ENCODE measurements at places on chromosomes 11 and 22. TPM values are rescaled to one million over a fixed set of nuclear protein-coding genes. Genes with fewer than 3 reads are reported as not detected.

Gene RAG2
- not detected for total RNA-seq

Gene PARVG
- total RNA-seq, result 58.5 TPM

Gene MRGPRX3
- total RNA-seq, result not detected

Gene LRRC74B
- not detected for total RNA-seq

Gene ZNF215
- 0.57 TPM for total RNA-seq

Gene TMX2
- 57.2 TPM for total RNA-seq

Gene UPB1
- 0.31 TPM for total RNA-seq

Gene TRIM51
- not detected for total RNA-seq

Gene FAM180B
- not detected for total RNA-seq

Gene ARAP1
- total RNA-seq, result 77.4 TPM

Gene NCF4
- total RNA-seq, result 9.3 TPM

Gene CALCB
- total RNA-seq, result 2.5 TPM

GRCh38 chr22:49152127-49152938, 675.3 kb downstream of the BRD1 start:
- no peak overlapping the region for H3K4me3 ChIP-seq
- no peak for DNase-seq
- no peak overlapping the region for H3K27ac ChIP-seq
- H3K36me3 ChIP-seq, result no peaks in the 10 kb centered on the region
- no peaks in the 10 kb centered on the region for H3K4me1 ChIP-seq
- H3K27me3 ChIP-seq, result peaks cover 5% of the 10 kb centered on the region

- peaks cover 32% of the 10 kb centered on the region for H3K36me3 ChIP-seq
- H3K4me3 ChIP-seq, result no peak overlapping the region
- H3K27me3 ChIP-seq, result no peaks in the 10 kb centered on the region
- no peak overlapping the region for H3K27ac ChIP-seq
- no peaks in the 10 kb centered on the region for H3K4me1 ChIP-seq
- DNase-seq, result no peak
Measured at GRCh38 chr22:46356496-46357480, 21.3 kb downstream of the TRMU start.

DNA sequence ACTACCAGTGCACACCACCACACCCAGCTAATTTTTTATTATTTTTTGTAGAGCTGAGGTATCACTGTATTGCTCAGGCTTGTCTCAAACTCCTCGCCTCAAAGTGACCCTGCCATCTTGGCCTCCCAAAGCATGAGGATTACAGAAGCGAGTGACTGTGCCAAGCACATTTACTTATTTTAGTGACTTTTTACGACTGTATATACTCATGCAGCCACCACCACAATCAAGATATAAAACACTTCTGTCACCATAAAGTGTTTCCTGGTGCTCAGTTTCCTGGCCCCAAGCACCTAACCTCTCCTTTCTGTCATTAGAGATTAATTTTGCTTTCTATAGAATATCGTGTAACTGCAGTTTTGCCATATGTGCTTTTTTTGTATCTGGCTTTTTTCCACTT, 25.9 kb downstream of the ELP4 start:
- H3K27me3 ChIP-seq, result no peaks in the 10 kb centered on the region
- no peaks in the 10 kb centered on the region for H3K4me1 ChIP-seq
- DNase-seq, result no peak
- no peak overlapping the region for H3K4me3 ChIP-seq
- H3K27ac ChIP-seq, result no peak overlapping the region
- peaks cover 15% of the 10 kb centered on the region for H3K36me3 ChIP-seq

- no peak for DNase-seq
- H3K36me3 ChIP-seq, result no peaks in the 10 kb centered on the region
- H3K4me3 ChIP-seq, result peak overlapping the region; percentile 69
- no peak overlapping the region for H3K27ac ChIP-seq
- peaks cover 31% of the 10 kb centered on the region for H3K27me3 ChIP-seq
Measured at GRCh38 chr22:37801946-37802309, 5.8 kb upstream of the GCAT start.

DNA sequence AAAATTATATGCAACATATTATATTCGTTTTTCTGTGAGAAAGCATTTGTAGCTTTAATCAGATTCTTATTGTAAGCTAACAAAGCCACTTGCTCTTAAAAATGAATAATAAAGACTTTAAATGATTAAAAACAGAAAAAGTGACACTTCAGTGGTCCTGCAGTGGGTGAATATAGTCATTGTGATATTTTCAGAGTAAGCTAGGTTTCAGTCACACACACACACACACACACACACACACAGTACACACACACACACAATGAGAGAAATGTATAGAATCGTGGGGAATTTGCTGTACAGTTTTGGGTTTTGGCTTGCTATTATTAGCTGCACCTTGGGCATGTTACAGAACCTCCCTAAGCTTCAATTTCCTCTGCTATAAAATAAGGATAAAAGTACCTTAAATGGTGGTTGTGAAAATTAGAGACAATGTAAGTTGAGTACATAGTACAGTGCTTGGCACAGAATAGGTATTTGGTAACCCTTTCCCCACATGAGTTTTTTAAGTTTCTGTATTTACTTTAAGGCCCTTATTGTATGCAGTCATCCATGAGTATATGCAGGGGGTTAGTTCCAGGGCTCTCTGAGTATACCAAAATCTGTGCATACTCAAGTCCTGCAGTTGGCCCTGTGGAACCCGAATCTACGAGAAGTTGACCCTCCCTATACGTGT, 39.8 kb downstream of the CSTPP1 start:
- H3K4me1 ChIP-seq, result peaks cover 8% of the 10 kb centered on the region
- H3K36me3 ChIP-seq, result no peaks in the 10 kb centered on the region
- H3K27ac ChIP-seq, result no peak overlapping the region
- no peak for DNase-seq
- no peak overlapping the region for H3K4me3 ChIP-seq

GRCh38 chr22:25161017-25161915, 38.4 kb upstream of the CRYBB3 start:
- DNase-seq, result no peak
- H3K4me3 ChIP-seq, result no peak overlapping the region
- H3K4me1 ChIP-seq, result no peaks in the 10 kb centered on the region
- no peak overlapping the region for H3K27ac ChIP-seq
- H3K36me3 ChIP-seq, result no peaks in the 10 kb centered on the region

DNA sequence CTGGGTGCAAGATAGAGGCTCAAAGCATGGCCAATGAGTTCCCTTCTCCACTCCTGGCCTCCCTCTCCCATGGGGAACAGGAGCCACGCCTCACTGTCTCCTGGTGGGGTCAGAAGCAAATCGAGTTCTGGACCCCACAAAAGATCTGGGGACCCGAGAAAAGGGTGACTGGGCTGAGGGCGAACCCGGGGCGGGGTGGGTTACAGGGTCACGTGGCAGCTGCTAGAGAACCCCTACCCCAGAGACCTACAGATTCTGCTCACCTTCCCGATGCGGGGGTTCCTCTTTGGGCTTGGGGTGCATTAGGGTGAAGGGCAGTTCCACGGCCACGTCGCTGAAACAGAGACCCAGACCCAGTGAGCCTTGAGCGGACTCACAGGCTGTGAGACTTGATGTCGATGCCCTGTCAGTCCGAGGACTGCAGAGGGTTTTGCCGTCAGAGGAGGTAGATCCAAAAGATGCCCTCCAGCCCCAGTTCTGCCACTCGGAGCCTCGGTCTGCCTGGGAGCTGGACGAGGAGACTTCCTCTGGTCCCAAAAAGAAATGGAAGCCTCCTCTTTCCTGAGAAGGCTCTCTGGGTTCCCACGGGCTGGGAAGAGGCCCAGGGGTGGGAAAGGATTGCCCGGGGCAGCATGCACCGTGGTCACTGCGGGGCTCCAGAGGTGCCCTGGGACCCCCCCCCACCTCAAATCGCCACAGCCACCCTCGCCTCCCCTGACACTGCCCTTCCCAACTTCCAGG, 28.2 kb downstream of the TPBGL start:
- no peak overlapping the region for H3K4me3 ChIP-seq
- no peaks in the 10 kb centered on the region for H3K27me3 ChIP-seq
- no peak for DNase-seq
- H3K36me3 ChIP-seq, result peaks cover 2% of the 10 kb centered on the region
- peaks cover 30% of the 10 kb centered on the region for H3K4me1 ChIP-seq

DNA sequence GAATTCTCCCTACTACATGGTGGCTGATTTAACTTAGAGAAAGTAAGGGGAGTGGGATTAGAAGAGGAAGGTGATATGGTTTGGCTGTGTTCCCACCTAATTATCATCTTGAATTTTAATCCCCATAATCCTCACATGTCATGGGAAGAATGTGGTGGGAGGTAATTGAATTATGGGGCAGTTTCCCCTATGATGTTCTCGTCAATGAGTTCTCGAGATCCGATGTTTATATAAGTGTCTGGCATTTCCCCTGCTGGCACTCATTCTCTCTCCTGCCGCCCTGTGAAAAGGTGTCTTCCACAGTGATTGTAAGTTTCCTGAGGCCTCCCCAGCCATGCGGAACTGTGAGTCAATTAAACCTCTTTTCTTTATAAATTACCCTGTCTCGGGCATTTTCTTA, 169.3 kb downstream of the CASP12 start:
- no peaks in the 10 kb centered on the region for H3K36me3 ChIP-seq
- no peak overlapping the region for H3K4me3 ChIP-seq
- no peak for DNase-seq
- H3K27me3 ChIP-seq, result no peaks in the 10 kb centered on the region

- peaks cover 3% of the 10 kb centered on the region for H3K36me3 ChIP-seq
- no peak overlapping the region for H3K4me3 ChIP-seq
- peaks cover 12% of the 10 kb centered on the region for H3K4me1 ChIP-seq
- DNase-seq, result no peak
Measured at GRCh38 chr22:29956680-29957079, 73.7 kb downstream of the MTMR3 start.

GRCh38 chr11:11227296-11228085, 125.6 kb downstream of the CSNK2A3 start:
- H3K4me3 ChIP-seq, result no peak overlapping the region
- H3K36me3 ChIP-seq, result no peaks in the 10 kb centered on the region
- H3K27me3 ChIP-seq, result peaks cover 3% of the 10 kb centered on the region

GRCh38 chr11:22808571-22809197, 20.9 kb downstream of the SVIP start:
- no peak overlapping the region for H3K27ac ChIP-seq
- no peak overlapping the region for H3K4me3 ChIP-seq
- no peak for DNase-seq
- no peaks in the 10 kb centered on the region for H3K36me3 ChIP-seq
- H3K4me1 ChIP-seq, result no peaks in the 10 kb centered on the region

GRCh38 chr11:45457649-45458048, 171.5 kb upstream of the SYT13 start:
- H3K27ac ChIP-seq, result no peak overlapping the region
- H3K4me3 ChIP-seq, result no peak overlapping the region
- peaks cover 7% of the 10 kb centered on the region for H3K27me3 ChIP-seq
- H3K36me3 ChIP-seq, result no peaks in the 10 kb centered on the region
- DNase-seq, result no peak
- no peaks in the 10 kb centered on the region for H3K4me1 ChIP-seq

- H3K27me3 ChIP-seq, result peaks cover 29% of the 10 kb centered on the region
- no peaks in the 10 kb centered on the region for H3K36me3 ChIP-seq
- no peak overlapping the region for H3K27ac ChIP-seq
Measured at GRCh38 chr22:29317827-29318454, 2.4 kb upstream of the RASL10A start.

DNA sequence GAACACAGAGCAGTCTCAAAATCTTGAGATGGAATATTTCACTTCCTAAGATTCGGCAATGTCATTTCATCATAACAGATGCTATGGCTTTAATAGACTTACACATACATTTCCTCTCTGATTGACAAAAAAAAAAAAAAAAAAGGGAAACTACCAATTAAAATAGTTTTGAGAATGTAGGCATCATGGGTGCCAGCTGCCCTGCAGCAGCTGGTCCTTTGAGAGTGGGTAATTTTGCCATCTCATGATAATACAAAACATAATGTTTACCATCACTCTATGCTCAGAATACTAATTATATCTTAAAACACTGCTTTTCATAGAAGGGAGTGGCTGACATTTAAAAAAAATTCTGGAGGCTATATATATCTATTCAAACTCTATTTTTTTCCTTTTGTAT, 775.6 kb upstream of the CCDC90B start:
- H3K27me3 ChIP-seq, result no peaks in the 10 kb centered on the region
- H3K36me3 ChIP-seq, result no peaks in the 10 kb centered on the region
- no peak overlapping the region for H3K27ac ChIP-seq
- no peak overlapping the region for H3K4me3 ChIP-seq

- no peak within 1 kb of the TSS for H3K27ac ChIP-seq
- H3K4me3 ChIP-seq, result no peak within 1 kb of the TSS
- H3K27me3 ChIP-seq, result peaks cover 9% of the 10 kb centered on the region
- DNase-seq, result peak; percentile 25
- H3K36me3 ChIP-seq, result no peaks in the 10 kb centered on the region
- H3K4me1 ChIP-seq, result no peaks in the 10 kb centered on the region
Measured at GRCh38 chr11:26331911-26332571, at the start of gene ANO3. ANO3 (plus strand) TSS chr11:26332130; CDS start chr11:26332276, 146 bp downstream.

- H3K27ac ChIP-seq, result no peak overlapping the region
- no peak for DNase-seq
Measured at GRCh38 chr22:27252282-27253049, 549.1 kb downstream of the MN1 start.

DNA sequence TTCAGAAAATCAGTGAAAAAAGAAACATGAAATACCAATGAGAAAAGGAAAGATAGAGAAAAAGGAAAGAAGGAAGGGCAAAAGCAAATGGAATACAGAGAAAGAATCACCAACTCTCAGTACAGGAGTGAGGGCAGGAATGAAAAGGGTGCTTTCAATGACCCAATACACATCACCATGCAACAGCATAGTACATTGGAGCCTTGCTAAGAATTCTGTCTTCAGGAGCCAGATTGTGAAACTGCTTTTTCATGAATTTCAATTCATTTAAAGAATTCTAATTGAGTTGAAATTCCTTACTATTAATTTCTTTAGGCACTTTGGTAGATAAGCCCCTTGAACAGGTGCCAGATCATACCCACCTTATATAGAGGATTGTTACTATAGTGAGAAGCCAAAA, 34.9 kb downstream of the BLID start:
- no peaks in the 10 kb centered on the region for H3K27me3 ChIP-seq
- H3K4me3 ChIP-seq, result no peak overlapping the region
- no peak for DNase-seq
- H3K4me1 ChIP-seq, result no peaks in the 10 kb centered on the region
- no peaks in the 10 kb centered on the region for H3K36me3 ChIP-seq
- no peak overlapping the region for H3K27ac ChIP-seq

DNA sequence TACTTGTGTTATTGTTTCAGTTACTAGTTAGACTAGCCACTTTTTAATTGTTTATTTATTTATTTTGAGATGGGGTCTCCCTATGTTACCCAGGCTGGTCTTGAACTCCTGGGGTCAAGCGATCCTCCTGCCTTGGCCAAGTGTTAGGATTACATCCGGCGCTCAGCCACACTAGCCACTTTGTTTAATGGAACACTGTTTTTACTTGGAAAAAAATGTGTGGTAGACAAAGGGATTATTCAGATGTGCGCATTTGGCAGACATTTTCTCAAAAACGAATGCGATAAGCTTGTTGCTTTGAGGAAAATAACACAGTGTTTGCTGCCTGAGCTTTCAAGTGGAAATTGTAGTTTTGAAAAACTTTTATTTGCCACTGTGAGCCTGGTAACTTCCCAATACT, 51.0 kb downstream of the CTNND1 start:
- H3K27ac ChIP-seq, result no peak overlapping the region
- H3K4me3 ChIP-seq, result no peak overlapping the region
- no peaks in the 10 kb centered on the region for H3K27me3 ChIP-seq
- peaks cover 17% of the 10 kb centered on the region for H3K36me3 ChIP-seq
